ENCODE measurements at places on chromosomes 2 and 18.

GRCh38 chr2:160551259-160551658, 57.7 kb upstream of the RBMS1 start:
- no peak for DNase-seq

DNA sequence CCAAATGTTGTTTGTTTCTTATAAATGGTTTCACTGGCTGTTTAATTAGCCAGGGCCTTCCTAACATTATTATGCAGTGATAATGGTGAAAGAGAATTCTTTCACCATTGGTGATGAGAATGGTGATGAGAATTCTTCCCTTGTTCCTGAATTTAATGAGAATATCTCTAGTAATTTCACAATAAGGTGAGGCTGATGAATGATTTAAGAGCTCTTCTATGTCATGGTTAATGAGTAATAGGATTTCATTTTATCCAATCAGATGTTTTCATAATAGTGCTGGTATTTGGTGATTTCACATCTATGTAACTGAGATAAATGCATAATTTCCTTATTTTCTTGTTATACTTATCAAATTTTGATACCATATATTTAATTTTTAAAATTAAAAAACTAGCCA, 535.7 kb upstream of the ZEB2 start:
- DNase-seq: no peak

- no peak for DNase-seq
These were observed 766.2 kb upstream of the TMEFF2 start for GRCh38 chr2:192960945-192961344.

- no peak for DNase-seq
These were observed 244.3 kb upstream of the PXDN start for GRCh38 chr2:1988594-1988993.

GRCh38 chr2:230902180-230902899, 22.7 kb downstream of the GPR55 start:
- peak; percentile 70 for DNase-seq

GRCh38 chr2:120654381-120655134, 81.1 kb upstream of the GLI2 start:
- no peak for DNase-seq

DNA sequence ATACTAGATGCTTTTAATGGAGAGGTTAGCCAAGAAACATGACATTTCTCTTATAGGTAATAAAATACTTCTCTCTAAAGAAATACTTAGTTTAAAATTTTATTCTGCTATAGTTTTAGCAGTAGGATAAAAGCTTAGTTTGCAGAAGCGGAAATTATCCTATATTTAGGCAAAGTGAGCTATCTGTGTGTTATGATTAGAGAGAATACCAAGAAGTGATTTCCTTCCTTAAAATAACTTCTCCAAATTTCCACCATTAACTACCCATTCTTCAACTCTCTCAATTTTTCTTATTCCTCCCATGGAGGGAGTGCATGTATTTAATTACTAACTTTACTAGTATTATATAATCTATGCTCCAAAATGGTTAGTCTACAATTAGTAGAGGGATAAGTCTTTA, 15.8 kb upstream of the IL1RL1 start:
- no peak for DNase-seq

GRCh38 chr2:37573451-37574388, 97.7 kb downstream of the CDC42EP3 start:
- DNase-seq: no peak

- no peak for DNase-seq
These were observed 72.2 kb downstream of the LYPD1 start for GRCh38 chr2:132597831-132598230.

DNA sequence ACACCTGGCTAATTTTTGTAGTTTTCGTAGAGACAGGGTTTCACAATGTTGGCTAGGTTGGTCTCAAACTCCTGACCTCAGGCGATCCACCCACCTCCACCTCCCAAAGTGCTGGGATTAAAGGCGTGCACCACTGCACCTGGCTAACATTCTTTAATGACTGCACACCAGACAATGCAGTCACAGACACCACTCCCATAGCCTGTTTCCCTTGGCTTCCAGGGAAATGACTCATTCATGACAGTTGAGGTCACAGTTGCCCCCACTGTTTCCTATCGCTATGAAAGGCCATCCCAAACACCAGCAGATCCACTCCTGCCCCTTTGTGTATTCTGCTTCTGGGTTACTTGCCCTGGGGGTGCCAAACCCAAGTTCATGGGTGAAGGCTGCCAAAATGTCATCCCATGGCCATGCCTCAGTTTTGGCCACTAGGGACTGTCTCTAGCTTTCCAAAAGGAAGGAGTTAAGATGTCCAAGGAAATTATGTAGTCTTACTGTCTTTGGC, 8.7 kb downstream of the CHMP1B start:
- DNase-seq: no peak

- no peak for DNase-seq
These were observed 239.5 kb upstream of the MGAT5 start for GRCh38 chr2:134014196-134014960.

GRCh38 chr2:30356071-30356470, 91.0 kb upstream of the LCLAT1 start:
- DNase-seq: no peak

GRCh38 chr2:72211777-72212485, 64.3 kb upstream of the CYP26B1 start:
- DNase-seq: no peak

- no peak for DNase-seq
These were observed 364.4 kb downstream of the RND3 start for GRCh38 chr2:150122871-150123613.

DNA sequence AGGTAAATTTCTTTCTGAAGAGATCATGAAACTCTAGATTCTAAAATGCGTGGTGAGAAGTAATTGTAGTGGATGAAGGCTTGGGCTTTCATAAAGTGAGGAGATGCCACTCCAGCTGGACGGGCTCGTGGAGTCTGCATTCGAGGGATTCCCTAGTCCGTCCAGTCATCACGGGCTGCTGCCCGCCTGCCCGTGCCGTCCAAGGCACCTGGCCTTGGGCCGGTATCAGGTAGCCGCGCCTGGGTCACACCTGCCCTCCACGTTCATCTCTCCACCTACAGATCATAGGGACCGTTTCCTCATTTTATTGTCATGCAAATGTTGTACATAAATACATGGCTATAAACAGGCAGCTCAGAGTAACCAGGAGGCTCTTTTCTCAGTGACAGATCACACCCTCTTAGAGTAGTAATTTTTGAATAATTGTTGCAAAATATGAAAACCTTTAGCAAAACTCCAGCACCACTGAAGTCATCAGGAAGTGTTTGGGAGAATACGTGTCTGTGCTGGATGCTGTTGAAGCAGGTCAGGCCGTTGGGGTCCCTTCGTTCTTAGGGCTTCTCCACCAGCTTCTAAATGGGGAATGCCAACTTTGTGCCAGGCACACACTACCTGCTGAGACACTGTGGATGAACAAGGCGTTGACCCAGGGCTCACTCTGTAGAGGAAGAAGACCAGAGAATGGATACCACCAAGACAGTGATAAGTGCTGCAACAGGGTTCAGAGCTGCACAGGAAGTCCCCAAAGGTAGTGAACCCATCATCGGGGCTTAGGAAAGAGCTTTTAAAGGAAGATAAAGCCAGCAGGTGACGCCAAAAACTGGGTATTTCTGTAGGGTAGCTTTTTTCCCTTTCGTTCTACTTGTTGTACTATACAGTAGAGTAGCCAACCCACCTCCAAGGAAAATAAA, 112.5 kb downstream of the FAM210A start:
- no peak for DNase-seq

- DNase-seq: no peak
These were observed 1.9 kb downstream of the TCF7L1 start for GRCh38 chr2:85134896-85135659.

DNA sequence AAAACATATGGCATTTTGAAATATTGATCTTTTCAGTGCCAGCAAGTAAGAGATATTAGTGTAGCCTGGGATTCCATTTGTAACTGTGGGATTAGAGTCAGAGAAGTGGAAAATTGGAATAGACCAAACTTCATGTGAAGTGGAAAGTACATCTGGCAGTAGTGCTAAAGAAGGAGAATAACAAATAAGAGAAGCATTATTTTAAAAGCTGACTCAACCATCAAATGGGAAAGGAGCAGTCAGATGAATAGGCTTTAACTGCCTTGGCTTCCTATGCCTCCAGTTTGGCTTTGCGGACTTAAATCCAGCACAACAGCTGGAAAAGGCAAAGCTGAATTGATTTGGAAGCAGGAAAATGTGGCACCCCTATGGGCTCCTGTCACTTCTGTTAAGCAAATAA, 623.1 kb downstream of the TSN start:
- no peak for DNase-seq

DNA sequence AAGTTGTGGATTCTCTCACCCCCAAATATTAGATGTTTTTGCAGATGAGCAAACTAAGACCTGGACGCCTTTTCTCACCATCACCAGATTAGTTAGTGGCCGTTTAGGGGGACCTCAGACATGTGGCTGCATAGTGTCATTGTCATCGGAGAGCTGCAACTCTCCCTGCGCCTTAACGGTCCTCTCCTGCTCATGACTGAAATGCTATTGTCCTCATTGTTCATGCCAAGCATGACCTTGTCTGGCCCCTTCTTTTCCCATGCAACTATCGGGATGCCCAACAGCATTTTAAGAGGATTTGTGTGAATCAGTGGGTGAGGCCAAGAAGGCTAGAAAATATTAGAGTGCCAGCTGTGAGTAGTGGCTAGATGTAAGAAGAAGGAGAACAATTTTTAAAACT, 174.2 kb downstream of the SOCS6 start:
- no peak for DNase-seq

GRCh38 chr18:49531678-49532153, 30.1 kb upstream of the LIPG start:
- DNase-seq: no peak

- no peak for DNase-seq
These were observed 104.6 kb upstream of the TEX51 start for GRCh38 chr2:126793885-126794613.

- peak; percentile 15 for DNase-seq
These were observed 1.1 kb downstream of the MEMO1 start for GRCh38 chr2:32009516-32010256.

GRCh38 chr18:40404284-40404683, 1550.8 kb upstream of the PIK3C3 start:
- DNase-seq: no peak

- DNase-seq: no peak
These were observed 145.3 kb upstream of the DAPL1 start for GRCh38 chr2:158649846-158650245.

GRCh38 chr2:60516383-60516811, 37.1 kb downstream of the BCL11A start:
- DNase-seq: peak; percentile 49

DNA sequence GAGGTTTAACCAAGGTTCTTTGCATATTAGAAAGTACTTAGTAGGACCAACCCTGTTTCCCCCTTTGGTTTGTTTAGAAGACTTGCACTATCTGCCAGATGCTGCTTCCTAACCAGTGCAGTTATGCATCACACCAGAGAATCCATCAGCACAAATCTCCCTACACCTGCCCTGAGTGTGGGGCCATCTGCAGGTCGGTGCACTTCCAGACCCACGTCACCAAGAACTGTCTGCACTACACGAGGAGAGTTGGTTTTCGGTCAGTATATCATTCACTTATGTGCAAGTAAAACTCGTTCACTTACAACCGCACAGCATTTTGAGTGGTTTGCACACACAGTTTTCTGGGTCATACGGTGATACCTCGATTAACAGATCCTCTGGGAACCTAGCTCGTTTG, 69.7 kb downstream of the ZNF532 start:
- DNase-seq: no peak

DNA sequence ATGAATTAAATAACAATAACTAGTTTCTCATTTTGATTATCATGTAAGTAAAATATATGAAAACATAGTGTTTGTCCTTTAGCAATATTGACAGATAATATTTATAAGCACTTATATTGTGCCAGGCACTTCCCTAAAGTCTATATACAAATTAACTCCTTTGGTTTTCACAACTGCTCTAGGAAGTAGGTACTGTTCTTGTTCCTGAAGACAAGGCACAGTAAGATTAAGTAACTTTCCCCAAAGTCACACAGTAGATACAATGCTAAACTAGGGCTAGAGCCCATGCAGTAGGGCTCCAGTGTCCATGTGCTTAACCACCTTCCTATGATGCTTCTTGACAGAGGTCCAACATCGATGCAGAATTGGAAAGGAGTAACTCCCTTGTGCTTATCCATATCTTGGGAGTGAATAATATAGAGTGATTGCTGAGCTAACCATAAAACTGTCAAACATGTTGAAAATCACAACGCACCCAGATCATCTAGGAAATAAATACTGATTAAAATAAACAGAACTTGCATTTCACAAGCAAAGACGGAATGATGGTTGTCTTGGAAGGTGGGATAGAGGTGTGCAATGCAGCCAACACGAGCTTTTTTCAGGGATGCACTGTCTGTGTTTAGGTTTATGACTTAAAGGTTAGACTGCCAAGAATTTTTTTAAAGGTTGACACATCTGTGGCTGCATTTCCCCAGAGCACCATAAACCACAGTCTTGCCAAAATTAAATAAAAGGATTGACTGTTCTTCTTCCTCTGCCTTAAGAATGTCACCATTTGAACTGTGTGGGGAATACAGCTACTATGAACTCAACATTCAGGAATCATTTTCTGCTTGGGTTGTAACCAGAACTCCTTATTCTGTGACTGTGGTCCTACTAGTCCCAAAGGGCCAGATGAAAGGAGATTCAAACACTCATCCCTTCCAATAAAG, 80.8 kb downstream of the ANKRD44 start:
- DNase-seq: peak; percentile 54

DNA sequence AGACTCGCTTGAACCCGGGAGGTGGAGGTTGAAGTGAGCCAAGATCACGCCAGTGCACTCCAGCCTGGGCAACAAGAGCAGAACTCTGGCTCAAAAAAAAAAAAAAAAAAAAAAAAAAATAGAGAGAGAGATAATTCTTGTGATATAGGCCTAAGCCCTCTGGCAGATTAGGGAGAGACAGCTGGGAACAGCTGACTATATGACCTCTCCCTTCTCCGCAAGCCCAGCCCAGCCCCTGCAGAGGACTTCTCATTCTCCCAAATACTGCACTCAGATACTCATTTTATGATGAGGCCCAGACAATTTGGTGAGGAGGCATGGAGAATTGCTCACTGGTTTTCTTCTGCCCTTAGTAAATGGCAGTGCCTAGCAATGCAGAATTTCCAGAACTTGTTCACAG, 262.0 kb downstream of the HAUS1 start:
- no peak for DNase-seq

GRCh38 chr18:66523219-66523991, 80.5 kb downstream of the CDH19 start:
- DNase-seq: no peak

DNA sequence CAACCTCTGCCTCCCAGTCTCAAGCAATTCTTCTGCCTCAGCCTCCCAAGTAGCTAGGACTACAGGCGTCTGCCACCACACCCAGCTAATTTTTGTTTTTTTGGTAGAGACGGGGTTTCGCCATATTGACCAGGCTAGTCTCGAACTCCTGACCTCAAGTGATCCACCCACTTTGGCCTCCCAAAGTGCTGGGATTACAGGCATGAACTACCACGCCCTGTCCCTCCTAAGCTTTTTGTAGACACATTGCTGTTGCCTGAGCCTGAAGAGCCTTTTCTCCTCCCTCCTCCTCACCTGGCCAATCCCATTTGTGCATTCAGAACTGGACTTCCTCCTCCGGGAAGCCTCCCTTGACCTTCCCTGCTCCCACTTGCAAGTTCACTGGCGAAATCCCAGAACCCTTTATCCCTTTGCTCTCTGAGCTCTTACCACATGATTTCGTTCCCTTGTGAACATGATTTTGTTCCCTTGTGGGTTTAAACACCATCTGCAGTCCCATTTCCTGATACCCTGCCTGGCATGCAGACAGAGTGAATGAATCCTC, 2.6 kb downstream of the C2orf72 start:
- DNase-seq: no peak

GRCh38 chr2:180554330-180554729, 426.1 kb upstream of the UBE2E3 start:
- no peak for DNase-seq

GRCh38 chr2:68469935-68470334, 2.5 kb downstream of the APLF start:
- DNase-seq: no peak

Data from A673 (cell line).